ENCODE measurements at places on chromosomes 12 and 14.

DNA sequence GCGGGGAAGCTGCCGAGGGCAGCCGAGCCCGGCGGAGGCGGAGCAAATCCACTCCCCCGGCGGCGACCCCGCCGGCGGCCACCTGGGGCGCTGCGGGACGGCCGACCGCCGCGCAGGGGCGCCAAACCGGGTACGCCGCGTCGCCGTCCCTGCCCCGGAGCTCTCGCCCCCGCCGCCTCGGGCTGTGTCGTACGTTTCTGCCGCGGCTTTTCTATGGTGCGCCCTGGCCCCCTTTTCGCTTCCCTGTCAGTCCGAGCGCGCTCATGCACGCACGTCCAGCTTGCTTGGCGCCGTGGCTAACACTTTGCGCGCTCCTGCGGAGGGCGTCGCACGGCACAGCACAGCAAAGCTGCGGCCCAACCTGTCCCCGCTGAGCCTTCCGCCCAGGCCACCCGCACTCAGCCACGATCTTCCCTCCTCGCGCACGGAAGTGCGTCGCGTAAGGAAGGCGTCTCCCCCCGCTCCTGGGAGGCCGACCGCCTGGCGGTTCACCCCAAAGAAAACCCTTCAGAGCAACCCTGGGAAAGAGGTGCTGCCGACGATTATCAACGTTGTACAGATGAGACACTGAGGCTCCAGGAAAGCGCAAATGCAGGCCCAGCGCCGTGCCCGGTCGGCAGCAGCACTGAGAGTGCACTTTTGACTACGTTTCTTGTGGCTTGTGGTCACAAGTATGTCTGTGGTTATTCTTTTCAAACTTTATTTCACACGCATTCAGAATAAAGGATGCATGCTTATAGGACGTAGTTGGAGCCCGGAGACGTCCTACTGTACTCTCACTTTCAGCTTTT is at the start of gene HECTD1:
TSS of gene HECTD1 (minus strand) at position 39 of the 791 bp plus-strand sequence. CDS start 1,857 bp downstream, outside the sequence.
- DNase-seq: peak; percentile 82

- no peak for DNase-seq
Measured at GRCh38 chr12:111126331-111126730, 206.0 kb upstream of the MYL2 start.

DNA sequence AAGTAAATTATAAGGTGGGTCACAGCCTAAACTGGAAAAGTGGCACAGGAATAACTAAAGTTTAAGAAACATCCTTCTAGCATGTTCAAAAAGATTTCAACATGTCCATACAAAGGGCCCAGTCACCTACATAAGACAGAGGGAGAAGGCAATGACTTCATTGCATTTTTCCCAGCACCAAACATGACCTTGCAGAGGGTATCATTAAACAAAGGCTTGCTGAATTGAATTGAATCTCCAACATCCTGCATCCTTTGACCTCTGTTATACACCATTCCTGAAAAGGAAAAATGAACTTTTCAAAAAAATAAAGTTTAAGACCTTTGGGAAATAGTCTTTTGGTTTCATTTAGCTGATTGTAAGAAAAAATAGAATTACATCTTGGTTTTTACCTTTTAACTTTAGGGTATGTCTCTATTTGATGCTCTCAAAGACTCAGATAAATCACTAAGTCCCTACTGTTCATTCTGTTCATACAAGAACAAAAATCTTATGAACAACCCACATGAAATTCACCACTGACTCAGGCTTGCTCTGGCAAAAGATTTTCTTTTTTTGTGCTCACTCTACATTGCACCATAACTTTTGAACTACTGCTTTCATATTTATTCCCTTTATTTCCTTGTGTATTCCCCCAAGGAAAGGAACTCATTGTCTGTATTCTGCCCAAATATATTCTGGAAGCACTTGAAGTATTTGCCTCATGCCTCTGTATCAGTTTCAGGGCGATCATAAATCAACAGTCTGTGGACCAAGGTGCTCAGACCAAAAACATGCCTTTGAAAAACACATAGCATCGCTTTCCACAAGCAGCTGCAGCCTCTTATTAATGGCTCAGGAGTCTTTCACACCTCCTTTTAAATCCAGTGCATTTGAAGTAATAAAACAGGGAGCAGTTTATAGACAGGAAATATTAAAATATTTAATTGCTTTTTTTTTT is 121.7 kb downstream of the DUSP6 start:
- no peak for DNase-seq

DNA sequence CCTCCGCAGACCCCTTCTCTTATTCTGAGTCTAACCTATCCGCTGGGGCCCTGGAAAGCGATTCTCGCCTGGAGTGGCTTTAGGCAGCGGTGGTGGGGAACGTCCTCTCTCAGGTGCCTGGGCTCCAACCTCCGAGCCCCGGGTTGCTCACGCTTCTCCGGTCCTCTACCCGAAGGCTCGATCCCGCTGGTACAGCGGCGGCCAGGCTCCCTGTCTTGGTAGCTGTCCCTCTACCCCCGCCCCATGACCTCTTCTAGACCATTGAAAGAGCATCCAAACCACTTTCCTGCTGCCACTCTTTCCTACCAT is 505 bp upstream of the HEBP1 start:
- no peak for DNase-seq

- DNase-seq: peak; percentile 97
Measured at GRCh38 chr12:6229224-6230218, 29.3 kb downstream of the CD9 start.

- DNase-seq: no peak
Measured at GRCh38 chr12:51320311-51320694, 3.7 kb downstream of the BIN2 start.

DNA sequence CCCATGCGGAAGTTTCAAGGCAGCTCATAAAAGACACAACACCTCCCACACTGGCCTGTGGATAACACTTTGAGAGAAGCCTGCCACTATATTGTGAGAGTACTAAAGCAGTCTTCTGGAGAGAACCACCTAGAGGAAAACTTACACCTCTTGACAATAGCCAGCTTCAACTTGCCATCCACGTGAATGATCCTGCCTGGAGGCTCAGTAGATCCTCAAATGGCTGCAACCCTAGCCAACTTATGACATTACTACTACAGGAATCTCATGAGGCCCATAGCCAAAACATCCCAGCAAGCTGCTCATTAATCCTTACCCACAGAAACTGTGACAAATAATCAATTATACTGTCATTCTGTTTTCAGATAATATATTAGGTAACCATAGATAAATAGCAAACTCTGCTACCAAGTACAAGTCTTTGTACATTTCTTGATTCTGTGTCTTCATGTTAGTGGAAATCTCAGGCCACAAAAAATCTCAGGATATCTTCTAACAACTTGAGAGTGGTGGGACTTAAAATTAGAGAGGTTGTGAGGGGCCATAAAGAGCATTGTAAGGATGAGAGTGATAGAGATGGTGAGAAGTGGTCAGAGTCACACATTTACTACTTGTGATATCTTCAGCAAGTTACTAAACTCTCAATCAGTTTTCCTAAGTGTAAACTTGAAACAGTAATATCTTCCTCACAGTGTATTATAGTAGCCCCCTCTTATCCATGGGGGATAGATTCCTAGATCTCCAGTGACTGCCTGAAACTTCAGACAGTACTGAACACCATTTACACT is 368.0 kb downstream of the C12orf50 start:
- DNase-seq: peak; percentile 2

DNA sequence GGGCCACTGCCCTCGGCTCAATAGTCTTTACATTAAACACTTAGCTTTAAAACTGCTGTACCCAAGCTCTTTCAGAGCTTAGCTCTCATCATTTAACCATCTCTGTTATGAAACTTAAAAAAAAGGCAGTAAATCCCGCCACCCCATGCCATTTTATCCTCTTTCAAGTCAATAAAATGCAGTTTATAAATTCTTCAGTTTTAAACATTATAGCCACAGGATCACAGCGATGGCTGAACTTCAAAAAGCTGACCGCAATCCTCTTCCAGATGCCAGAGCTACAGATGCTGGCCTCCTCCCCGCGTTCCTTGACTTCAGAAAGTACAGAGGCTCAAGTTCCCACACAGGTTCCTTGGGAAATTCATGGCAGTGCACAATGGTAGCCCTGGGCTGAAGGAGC is 4.2 kb downstream of the OR10G3 start:
- no peak for DNase-seq

DNA sequence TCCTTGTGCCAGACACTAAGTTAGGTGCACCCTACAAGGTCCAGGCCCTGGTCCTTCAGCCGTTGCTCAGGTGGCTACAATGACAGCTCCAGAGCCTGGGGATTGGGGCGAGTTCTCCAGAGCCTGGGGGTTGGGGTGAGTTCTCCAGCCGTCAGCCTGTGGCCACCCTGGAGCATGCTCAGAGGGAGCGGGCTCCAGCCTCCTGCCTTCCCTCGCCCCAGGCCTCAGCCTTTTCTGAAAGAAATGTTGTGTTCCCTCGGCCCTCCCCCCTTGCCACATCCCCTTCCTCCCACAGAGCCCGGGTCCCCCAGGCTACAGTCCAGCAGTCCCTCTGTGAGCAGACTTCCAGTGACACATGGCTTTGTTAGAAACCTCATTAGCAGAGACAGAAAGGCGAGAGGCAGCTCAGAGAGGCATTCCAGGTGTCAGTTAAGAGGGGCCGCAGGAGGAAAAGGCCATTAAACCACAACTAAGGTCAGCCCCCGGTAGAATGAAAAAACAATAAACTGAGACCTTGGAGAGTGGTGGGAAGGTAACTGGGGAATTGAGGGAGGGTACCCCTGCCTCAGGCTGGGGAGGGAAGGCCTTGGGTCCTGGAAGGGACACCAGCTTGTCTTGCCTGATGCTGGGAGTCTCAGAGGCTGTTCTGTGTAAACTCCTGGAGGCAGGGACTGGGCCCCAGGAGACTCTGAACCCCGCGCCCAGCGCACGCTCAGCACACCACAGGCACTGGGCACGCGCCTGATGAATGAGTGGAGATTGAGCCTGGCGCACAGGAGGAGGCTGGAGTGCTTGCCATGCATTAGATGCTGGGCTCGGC is 23.1 kb upstream of the COL2A1 start:
- no peak for DNase-seq

DNA sequence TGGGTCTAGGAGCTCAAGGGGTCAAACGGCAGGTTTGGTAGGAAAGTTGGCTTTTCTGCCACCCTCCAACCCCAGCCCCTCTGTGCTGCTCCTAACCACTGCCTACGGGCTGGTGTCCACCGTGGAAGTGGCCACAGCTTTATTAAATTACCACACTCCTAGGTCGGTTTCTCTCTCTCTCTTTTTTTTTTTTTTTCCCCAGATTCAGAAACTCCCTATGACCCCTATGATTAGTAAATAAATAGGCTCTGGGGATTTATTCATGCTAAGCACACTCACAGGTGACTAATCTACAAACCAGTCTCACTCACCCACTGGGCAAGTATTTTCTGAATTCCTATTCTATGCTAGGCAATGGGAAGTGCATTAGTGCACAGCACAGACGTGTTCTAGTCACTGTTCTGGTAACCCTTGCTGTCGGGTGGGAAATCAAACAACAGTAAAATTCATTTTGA is 8.7 kb upstream of the DDX47 start:
- DNase-seq: peak; percentile 64

GRCh38 chr14:85618978-85619377 is 89.0 kb downstream of the FLRT2 start:
- no peak for DNase-seq

GRCh38 chr12:108645686-108646599 is 12.2 kb upstream of the SELPLG start:
- DNase-seq: no peak

Data from fibroblast of lung (primary cell).